ENCODE measurements at places on chromosomes 6 and 20.

DNA sequence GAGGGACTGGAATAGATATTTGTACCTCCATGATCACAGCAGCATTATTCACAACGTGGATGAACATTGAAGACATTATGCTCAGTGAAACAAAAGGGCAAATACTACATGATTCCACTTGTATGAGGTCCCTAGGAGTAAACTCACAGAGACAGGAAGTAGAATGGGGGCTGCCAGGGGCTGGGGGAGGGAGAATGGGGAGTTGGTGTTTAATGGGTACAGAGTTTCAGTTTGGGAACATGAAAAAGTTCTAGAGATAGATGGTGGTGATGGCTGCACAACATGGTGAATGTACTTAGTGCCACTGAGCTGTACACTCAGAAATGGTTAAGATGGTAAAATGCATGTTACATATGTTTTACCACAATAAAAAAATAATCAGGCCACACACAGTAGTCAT lies 164.3 kb upstream of the RREB1 start:
- no peak for DNase-seq

- no peak for DNase-seq
Measured at GRCh38 chr20:45500022-45500421, 15.4 kb downstream of the SPINT3 start.

DNA sequence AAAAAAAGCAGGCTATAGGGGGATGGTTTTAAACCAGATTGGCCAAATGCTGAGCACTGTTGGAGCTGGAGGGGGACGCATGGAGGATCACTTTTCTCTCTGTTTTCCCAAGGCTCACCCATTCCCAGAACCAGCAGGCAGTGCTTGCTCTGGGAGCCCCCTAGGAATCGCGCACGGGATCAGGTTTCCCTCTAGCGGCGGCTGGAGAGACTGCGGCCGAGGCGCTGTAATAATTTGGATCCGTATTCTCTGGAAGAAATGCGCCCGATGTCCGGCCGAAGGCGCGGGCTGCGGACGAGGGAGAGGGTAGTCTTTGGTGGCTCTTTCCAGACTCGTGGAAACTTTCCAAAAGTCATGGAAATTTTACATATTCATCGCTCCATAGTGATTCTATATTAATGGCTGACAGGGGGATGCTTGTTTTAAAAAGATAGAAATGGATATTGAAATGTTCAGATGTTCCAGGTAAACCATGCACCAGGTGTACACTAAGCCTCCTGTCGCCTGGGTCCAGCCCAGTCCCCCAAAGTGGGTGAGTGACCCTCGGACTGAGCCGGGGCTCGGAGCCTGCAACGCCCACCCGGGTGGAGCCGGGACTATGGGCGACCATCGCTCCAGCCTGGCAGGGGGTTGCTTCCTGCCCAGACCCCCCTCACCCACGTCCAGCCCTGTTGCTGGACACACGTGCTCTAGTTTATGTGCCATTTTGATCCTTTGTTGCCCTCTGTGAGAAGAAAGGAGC lies 78.7 kb upstream of the PHACTR3 start:
- peak; percentile 83 for DNase-seq

DNA sequence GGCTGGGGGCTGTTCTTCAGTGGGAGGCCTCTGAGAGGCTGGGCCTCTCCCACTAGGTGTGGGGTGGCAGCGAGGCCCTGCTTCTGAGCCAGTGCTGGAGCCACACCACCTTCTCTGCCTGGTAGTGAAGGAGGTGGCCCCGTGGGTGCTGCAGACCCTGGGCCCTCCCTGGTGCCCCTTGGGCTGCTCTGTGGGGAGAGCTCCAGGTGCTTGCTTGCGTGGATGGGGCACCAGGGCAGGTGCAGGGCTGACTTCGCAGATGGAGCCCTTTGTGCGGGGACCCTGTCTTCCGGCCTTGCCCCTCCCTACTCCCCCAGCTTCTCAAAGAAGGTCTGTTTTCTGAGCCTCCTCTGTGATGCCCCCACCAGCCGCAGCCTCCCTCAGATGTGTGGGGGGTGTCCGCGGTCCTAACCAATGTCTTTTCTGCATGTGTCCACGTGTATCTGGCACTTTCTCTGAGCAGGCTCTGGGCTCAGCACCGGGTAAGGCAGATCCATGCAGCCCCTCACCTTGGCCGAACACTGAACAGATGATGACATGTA lies 17.2 kb upstream of the MYT1 start:
- no peak for DNase-seq

GRCh38 chr6:27693766-27694546 lies 218.2 kb downstream of the OR2B2 start:
- peak; percentile 86 for DNase-seq

GRCh38 chr20:47672166-47672565 lies 113.1 kb downstream of the SULF2 start:
- no peak for DNase-seq

DNA sequence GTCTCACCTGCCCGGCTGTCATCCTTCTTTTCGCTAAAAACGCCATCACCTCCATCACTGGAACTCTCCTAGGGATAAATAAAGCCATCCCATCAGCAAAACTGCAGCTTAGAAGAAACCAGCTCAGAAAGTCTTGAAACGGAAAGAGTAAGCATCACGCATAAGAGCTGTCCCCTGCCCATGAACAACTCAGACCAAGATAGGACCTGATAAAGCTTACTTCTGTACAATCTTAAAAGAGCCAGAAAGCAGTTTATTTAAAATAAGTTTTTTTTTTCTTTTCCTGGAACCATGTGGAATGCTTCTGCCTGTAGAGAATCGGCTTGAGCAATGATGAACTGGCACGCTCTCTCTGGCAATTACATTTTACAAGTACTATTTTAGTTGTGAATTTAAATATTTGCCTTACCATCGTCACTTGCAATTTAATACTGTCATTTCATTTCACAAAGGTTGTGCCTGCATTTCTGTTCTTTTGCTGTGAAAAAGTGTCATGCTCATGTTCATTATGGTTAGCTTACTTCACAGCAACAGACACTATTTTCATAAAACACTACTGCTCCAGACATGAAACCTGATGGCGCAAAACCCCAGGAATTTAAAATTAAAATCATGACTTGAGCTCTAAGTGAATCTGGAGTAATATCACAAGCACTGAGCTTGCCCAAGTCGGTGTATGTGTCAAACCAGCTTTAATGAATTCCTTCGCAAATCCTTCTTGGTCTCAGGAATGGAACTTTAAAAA lies 59.6 kb upstream of the EMILIN3 start:
- no peak for DNase-seq

- DNase-seq = no peak
Measured at GRCh38 chr6:14635934-14636591, 518.5 kb downstream of the CD83 start.

- no peak for DNase-seq
Measured at GRCh38 chr6:103885446-103885845, 974.3 kb downstream of the HACE1 start.

GRCh38 chr20:19692100-19692499 lies 66.0 kb upstream of the RIN2 start:
- no peak for DNase-seq

DNA sequence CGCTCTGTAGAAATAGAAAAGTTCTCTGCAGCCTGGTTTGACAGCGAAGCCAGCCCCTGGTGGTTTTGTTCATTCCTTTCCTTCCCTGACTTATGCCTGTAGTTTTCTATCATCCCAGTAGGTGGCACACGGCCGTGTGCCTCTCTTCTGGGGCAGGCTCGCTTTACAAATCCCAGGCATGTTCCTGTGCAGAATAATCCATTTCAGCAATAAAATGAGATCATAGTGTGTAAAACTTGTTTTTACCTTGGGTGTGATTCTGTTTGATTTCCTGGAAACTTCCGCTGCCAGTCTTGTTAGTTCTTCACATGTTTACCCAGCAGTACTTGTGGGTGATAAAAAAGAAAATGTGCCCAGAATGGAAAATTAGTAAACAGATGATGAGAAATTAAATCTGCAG lies 7.4 kb upstream of the INSM1 start:
- peak; percentile 85 for DNase-seq

DNA sequence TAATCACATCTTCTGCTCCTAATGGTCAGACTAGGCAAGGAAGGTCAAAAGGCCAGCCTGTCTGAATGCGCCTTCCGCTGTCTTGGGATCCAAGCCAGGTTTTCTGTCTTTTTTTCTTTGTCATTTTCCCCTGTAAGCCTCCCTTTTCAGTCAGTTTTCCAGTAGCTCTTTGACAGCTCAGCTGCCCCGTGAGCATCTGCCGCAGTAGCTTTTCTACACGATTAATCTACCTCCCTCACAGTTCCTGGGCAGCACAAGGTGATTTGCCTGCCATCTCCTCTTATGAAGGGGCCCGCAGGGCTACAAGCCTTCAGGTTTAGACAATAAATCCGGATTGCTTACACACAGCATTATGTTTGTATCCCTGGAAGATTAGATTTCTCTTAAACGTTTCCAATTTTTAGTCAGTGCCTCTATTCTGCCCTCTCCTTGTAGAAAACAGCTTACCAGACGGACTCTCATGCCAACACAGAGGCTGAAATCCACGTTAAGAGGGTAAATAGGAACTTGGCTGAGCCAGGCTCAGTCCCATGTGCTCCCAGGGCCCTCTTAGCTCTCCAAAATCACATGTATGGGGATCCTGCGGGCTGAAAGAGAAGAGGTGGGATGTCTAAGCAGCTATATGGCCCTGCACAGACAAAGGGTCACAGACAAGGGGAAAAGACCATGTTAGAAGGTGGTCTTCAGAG lies 77.2 kb downstream of the LY86 start:
- DNase-seq = no peak

- DNase-seq = no peak
Measured at GRCh38 chr6:112432853-112433252, 85.7 kb downstream of the RFPL4B start.

GRCh38 chr6:56524891-56525703 lies 117.6 kb downstream of the DST start:
- peak; percentile 56 for DNase-seq

GRCh38 chr6:101845172-101845571 lies 451.7 kb downstream of the GRIK2 start:
- DNase-seq = no peak

DNA sequence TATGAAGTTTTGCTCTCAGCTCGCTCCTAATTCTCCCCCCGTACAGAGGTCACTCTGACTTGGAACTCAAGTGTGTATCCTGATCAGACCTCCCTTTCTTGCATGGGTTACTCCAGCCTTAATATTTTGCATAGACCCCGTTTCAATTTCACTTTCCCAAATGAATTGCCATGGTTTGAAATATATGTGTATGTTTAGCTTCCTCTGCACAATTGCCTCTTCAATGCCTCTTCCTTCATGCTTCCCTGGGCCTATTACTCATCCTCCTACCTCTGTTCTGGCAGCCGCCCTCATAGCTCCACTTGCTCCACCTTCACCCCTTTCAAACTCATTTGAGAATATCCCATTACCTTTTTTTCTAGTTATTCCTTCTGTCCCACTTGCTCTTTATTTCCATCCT lies 90.0 kb upstream of the SAMD5 start:
- DNase-seq = peak; percentile 72

DNA sequence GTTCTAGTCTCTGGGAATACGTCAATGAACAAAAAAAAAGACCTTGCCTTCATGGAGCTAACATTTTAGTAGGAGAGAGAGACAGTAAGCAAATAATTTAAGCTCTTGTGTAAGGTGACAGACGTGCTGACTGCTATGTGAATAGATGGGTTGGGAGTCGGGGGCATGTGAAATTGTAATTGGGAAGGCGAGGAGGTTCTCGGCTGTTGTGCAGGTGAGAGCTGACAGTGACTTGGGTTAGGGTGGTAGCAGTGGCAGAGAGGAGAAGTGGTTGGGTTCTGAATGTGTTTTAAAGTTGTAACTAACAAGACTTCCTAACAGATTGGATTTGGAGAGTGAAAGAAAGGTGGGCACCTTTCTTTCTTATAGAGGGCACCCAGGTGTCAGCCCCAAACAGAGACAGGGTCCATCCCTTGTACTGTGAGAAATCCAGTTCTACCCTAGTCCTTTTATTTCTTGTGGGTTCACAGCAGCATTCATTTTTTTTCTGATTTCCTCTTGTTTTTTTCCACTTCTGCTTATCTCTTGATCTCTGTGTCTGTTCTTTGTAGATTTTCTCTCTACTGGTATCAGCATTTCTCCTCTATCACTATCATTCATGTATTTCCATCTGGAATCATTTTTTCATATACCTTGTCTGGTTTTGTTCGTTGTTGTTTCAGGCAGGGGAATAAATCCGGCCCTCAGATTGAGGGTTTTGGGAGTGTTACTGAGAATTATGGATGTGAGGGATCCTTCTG lies 15.4 kb upstream of the MYLK2 start:
- DNase-seq = no peak

DNA sequence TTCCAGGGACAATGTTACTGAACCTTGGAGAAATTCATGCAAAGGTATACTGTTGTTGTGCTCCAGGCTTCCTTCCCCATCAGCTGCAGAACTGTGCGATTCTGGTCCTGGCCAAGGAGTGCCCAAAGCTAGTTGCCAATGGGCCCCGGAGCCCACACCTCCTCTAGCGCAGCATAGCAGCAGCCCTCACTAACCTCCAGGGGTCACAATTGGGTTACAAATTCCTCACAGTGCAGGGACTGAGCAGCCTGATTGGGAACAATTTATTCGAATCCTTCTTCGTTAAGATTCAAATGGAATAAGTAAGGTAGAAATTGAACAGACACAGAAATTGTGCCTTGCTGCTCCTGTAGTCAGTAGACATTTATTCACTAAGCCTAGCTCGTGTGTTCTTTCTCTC lies 284.9 kb downstream of the PRKN start:
- DNase-seq = peak; percentile 80

- DNase-seq = no peak
Measured at GRCh38 chr6:113776998-113777397, 80.1 kb upstream of the MARCKS start.

DNA sequence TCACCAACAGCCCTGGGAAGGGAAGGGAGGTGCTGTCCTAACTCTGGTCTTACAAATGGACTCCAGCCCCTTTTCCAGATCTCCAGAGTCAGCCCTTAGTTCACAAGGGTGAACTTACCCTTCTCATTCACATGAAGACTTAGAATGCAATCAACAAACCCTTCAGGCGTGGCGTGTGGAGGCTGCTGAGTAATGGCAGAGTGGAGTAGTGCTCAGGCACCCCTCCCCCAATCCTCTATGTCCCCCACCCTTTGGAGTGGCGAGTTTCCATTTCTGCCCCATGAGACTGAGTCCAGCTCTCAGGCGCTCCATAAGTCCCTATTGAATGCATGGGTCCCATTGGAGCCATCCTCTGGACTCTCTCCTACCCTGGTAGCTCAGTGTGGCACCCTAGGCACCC lies 3.3 kb downstream of the SNAI1 start:
- no peak for DNase-seq

- no peak for DNase-seq
Measured at GRCh38 chr6:84042603-84043002, 9.0 kb downstream of the MRAP2 start.

GRCh38 chr6:2387445-2387844 lies 142.0 kb upstream of the GMDS start:
- DNase-seq = no peak

Measured in kidney (tissue), 22 donors.